ENCODE measurements at places on chromosomes 3 and 15. TPM values are rescaled to one million over a fixed set of nuclear protein-coding genes. Genes with fewer than 3 reads are reported as not detected.

Gene CCDC50
- total RNA-seq: 21.3 TPM

Gene LEKR1
- 0.76 TPM for total RNA-seq

Gene C3orf22
- not detected for total RNA-seq

Gene CELSR3
- 20.9 TPM for total RNA-seq

Data from activated CD8-positive, alpha-beta memory T cell treated with anti-CD3 and anti-CD28 coated beads, Interleukin-2, amount 10 ng/mL, durations not matched to agents 7 days and 5 days (primary cell).